Right ventricle myocardium superior (tissue), 1 donor: ENCODE measurements at places on chromosomes 11 and 22.

- DNase-seq = no peak
Measured at GRCh38 chr11:120964857-120965256, 59.0 kb upstream of the TBCEL start.

DNA sequence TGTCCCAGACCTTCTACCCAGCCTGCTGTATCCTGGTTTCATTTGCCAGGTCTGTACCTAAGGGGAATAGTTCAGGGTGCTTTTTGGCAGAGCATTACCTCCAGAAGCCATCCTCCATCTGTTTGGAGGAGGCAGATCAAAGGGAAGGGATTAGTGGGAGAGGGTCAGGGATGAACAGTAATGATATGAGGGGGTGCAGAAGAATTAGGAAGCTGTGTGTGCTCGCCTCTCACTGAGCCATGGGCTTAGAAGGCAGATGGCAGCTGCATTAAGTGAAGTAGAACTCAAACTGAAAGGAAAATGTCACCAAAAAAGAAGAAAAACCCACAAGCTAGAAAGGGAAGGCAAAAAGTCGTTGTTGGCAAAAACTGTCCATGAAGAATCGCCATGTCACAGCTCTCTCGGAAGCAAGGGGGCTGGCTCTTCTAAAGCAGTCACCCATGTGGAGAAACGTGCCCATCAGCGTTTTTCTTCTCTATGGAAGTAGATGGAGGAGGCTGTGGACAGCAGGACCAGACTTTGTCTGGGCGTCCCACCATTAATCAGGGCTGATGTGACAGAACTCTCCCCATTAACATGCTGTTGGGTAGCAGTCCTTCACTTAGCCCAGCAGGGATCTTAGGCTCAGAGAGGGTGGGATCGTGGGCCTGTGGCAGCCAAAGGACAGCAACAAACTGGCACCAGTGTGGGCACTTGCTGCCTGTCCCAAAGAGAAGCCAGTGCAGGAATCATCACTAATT, 46.8 kb downstream of the CEP164 start:
- DNase-seq = no peak

GRCh38 chr11:68014157-68014946, 4.2 kb downstream of the ALDH3B1 start:
- no peak for DNase-seq

DNA sequence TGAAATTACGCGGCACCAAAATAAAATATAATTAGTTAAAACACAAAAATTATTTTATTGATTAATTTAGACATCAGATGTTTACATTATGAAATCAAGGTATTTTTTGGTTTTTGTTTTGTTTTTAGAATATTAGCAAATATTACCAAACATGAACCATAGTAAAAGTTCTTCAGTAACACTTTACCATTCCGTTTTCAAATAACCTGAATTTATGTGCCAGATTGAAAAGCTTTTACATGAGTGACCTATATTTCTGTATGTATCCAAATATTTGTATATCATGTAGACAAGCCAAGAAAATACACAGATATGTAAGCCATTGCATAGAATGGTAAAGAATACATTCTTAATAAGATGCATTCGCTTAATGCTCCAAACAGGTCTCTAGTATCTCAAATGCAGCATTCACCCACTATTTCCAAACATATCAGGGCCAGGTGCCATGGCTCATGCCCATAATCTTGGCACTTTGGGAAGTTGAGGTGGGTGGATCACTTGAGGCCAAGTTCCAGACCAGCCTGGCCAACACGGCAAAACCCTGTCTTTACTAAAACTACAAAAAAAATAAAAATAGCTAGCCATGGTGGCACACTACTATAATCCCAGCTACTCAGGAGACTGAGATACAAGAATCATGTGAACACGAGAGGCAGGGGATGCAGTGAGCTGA, 102.4 kb upstream of the SERPIND1 start:
- DNase-seq = no peak

DNA sequence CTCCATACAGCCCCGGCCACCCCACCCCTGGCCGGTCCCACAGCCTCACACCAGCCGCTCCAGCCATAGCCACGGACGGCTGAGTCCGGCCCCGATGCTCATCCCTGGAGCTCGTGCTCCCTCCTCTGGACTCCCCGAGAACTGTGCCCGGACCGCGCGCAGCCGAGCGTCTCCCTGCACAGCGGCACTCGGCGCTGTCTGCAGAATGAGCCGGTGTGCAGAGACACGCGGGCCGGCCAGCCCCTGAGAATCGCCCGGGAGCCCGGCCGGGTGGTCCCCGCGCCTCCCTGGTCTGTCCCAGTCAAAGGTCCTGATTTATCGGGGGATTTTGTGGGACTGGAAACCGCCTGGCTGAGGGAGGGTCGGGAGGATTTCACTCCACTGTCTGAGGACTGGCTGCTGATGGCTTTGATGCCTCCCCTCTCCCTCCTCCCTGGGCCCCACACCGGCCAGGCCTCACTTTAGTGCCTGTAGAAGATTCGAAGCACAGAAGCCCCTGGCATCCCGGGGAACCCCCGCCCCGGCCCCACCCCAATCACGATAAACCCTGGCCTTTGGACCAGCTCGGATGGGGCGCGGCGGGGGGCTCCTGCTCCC, 102.7 kb downstream of the BRD1 start:
- peak; percentile 70 for DNase-seq

GRCh38 chr22:17637490-17638181, 921 bp upstream of the BCL2L13 start:
- DNase-seq = no peak

DNA sequence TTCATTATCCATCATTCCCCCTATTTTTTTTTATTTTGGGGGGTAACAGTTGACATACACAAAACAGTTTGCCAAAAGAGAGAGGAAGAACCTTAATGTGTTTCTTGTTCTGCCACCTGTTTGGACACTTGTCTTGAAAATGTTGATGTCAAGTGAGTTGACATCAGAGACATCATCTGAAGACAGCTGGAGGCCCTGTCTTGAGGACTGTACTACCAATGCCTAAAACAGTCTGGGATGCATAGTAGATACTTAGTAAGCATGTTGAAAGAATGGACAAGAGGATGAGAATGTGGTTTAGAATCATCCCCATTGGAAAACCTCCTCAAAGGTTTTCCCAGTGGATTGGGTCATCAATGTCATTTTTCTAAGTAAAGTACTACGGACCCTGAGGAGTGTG, 2.4 kb upstream of the ARHGEF12 start:
- no peak for DNase-seq

DNA sequence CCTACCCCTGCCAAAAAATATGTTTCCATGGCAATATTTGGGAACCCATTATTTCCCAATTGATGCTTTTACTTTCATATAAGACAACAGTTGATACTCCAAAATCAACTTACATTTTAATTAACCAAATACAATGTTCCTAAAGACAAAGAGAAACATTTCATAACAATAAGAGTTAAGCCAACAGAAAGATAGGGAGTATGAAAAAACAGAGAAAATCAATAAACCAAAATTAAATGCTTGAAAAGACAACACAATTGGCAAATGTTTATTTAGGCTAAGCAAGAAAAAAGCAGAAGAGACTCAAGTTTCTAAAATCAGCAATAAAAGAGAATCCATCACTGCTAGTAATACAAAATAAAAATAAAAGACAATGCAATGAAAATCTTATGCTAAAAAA, 123.1 kb upstream of the VPREB1 start:
- DNase-seq = no peak

DNA sequence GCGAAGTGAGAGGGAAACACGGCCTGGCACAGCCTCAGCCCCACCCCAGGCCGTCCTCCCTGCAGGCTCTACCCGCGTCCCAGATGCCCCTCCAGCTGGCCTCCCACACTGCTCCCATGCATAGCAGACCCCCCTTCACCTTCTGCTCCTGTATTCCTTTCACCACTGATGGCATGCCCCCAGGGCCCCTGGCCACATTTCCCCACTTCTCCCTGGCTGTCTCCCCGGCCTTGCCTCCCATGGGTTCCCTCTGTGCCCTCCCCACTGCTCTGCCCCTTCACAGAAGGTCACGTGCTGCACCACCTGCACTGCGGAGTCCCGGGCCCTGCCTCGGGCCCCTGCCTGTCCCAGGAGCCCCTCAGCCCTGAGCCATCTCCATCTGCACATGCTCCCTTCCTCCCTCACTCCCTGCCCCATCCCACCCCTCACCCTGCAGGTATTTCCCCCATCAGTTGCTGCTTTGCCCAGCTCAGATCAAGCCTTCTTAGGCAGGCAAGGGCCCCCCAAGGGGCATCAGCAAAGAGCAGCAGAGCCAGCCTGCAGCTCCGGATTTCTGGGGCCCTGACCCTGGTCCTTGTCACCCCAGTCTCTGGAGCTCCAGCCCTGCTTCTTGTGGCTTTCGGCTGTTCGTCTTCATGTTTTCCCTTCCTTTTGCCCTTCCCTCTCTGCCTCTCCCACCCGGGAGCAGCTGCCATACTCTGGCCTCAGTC, 46.4 kb downstream of the GAB4 start:
- DNase-seq = no peak

DNA sequence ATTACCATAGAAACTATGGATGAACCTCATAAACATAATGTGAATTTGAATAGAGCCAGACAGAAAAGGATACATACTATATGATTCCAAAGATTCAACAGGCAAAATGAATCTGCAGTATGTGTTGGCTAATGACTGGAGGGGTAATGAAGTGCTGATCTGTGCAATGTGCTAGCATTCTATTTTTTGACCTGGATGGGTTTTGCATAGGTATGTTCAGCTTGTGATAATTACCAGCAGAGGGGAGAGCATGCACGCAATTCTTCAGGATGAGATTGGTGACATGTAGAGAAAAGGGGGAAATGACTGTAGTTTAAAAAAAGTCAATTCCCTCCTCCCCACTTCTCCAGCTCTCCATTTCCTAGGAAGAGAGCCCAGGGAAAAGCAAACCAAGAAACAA, 618 bp upstream of the CCDC81 start:
- no peak for DNase-seq

DNA sequence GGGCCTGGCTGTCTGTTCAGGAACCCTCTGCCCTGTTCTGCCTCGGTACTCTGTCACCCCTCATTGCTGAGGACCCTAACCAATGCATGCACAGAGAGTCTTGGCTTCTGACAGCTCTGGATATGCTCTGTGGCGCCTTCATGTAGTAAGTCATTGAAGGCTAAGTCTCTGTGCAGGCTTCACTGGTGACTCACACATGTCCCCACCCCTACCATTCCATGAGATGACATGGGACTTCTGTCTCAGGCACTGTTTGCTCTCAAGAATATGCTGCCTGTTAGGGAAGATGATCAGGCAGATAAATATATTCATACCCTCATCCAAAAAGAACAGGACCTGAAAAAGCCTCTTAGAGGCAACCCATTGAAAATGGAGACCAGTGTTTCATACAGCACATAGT, 43.6 kb upstream of the HORMAD2 start:
- no peak for DNase-seq

GRCh38 chr22:29292379-29292778, 14.1 kb upstream of the GAS2L1 start:
- no peak for DNase-seq

DNA sequence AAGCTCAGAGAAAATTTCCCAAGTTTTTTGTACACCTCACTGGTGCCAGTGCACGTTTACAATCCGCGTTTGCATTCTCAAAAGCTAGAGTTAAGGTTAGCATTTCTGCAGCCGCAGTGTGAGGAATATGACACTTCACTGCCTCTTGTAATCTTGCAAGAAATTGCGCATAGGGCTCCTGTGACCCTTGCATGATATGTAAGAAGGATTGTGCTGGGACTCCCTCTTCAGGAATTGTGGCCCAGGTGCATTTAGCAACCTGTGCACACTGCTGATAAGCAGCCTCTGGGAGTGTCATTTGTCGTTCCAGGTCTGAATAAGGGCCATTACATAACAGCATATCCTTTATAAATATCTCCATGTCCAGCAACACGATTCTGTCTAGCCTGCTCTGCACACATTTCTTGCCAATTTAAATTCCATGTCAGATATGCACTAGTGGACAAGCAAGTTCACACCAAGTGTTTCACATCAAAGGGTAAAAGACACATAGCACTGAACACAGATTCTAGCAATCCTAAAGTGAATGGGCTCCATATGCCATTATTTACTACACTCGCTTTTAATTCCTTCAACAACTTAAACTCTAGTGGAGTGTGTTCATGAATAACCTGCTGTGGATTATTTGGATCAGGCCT, 69.2 kb upstream of the INCENP start:
- DNase-seq = no peak

DNA sequence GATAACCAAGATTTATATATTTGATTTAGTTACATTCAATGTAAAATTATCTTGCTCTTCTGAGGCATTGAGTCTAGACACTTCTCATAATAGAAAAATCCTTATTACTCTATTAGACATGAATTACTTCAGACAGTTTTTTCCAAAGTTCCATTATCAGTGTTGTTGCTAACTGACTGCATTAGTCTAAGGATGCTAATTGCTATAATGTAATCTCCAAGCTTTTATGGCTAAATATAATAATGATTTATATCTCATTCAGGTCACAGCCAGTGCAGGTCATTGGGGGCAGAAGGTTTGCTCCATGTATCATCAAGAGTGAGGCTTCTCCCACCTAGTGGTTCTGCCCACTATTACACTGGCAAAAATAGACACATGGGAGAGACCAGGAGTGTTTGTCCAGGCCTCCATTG, 377.2 kb upstream of the DDI1 start:
- DNase-seq = no peak

DNA sequence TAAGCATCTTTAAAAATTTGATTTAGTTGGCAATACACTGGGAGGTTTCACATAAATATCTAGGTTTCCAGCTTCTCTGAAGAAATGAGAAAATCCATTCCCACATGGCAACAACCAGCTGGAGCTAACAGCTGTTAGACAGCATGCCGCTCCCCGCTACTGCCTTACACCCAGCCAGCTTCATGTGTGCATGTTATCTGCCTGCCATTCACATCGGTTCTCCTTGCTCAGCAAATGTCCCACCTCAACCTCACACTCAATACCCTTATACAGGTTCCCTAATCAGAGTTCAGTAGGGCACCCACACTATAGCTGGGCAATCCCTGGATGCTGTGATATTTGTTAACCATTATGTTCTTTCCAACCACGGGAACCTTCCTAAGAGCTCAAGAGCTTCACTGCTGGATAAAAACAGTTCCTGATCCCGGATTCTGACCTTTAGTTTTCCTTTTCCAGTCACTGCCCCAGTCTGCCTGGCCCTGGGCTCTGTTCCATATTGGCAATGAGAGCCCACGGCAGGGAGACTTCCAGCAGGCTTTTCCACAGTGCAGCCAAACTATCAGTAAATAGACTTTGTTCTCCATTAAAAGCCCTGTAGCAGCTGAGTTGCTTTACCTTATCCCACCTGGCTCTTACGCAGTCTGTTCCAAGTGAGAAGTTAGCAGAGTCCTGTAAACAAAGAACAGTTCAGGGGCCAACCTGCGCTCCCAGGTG, 8.6 kb downstream of the RPUSD4 start:
- DNase-seq = no peak

DNA sequence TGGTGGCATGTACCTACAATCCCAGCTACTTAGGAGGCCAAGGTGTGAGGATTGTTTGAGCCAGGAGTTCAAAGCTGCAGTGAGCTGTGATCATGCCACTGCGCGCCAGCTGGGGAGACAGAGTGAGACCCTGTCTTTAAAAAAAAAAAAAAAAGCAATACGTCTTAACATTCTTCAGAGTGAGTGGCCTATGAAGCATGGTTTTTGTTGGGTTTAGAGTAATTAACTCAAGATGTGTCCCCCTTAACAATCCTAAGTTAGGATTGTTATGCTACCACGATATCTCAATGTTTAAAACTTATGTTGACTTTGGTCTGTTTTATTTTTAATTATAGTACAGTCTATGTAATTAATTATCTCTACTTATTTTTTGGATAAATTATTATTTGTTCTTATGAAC, 156.1 kb downstream of the HIPK3 start:
- DNase-seq = no peak
